Effector CD4-positive, alpha-beta T cell (primary cell): ENCODE measurements at places on chromosomes 6 and 20.

GRCh38 chr6:168735268-168735949 is 294.4 kb downstream of the SMOC2 start:
- no peak for DNase-seq

DNA sequence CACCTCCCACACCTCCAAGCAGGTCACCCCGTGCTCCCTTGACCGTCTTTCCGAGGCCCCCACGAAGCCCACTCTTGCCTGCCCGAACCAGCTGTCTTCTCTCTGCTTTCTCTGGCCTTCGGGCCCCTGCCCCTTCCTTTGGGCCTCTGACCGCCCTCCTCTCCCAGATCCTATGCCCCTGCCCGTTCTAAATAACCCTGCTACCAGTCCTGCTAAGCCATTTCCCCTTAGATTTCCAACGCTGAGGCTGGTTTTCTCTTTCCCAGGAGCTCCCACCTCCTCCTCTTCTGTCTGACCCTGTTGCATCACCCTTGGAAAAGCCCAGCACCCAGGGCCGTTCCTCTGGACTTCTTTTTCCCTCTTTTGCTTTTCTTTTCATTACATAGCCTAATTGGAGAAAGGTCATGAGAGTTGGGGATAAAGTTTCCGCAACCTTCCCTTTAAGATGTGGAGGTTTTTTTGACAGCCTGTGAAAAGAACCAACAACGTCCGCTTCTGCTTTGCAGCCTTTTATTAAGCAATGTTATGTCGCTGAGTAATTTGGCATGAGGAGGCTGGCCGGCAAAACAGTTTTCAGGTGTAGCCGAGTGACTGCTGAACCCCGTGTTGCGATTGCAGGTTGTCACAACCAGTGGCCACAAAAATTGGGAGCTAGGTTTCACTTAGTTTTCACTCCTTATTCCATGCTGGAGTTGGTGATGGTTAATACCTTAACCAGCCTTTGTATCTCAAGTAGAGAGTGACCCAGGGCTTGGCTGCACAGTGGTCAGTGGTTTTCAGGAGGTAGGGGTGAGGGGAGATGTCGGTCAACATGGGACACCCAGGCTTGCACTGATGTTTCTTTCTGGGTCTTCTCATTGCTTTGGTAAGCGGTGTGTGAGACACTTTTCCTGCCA is 970 bp downstream of the BLTP3A start:
- DNase-seq = no peak

DNA sequence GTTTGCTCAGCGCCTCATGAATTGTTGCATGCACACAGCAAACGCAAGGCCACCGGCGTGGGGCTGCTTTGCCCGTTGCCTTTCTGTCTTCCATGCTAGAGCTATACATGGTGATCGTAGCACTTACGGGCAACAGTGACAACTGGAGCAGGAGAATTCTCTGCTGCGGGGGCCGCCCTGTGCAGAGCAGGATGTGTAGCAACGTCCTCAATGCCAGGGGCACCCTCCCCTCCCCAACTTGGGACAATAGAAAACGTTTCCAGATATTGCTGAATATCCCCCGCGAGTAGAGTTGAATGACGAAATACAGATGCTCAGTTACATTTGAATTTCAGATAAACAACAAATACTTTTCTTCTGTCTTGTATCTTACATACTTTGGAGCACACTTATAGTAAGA is 198.7 kb downstream of the TFAP2C start:
- DNase-seq = no peak

GRCh38 chr6:27541212-27541932 is 68.5 kb upstream of the ZNF184 start:
- no peak for DNase-seq

DNA sequence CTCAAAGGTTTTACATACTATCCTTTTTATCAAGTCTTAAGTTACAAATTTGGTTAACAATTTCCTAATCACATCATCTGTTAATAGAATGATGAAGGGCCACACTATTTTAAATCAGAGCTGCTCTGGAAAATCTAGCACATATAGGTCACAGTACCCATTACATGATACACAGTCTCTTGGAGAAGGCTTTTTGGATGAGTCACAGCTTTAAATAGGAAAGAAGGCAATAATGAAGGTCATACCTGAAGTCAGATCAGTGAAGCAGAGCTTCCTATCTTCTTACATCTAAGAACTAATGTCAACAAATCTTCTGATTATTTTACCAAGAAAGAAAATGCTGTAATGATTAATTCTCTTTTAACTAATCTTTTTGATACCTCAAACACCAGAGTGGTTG is 248.5 kb downstream of the BTBD9 start:
- no peak for DNase-seq

DNA sequence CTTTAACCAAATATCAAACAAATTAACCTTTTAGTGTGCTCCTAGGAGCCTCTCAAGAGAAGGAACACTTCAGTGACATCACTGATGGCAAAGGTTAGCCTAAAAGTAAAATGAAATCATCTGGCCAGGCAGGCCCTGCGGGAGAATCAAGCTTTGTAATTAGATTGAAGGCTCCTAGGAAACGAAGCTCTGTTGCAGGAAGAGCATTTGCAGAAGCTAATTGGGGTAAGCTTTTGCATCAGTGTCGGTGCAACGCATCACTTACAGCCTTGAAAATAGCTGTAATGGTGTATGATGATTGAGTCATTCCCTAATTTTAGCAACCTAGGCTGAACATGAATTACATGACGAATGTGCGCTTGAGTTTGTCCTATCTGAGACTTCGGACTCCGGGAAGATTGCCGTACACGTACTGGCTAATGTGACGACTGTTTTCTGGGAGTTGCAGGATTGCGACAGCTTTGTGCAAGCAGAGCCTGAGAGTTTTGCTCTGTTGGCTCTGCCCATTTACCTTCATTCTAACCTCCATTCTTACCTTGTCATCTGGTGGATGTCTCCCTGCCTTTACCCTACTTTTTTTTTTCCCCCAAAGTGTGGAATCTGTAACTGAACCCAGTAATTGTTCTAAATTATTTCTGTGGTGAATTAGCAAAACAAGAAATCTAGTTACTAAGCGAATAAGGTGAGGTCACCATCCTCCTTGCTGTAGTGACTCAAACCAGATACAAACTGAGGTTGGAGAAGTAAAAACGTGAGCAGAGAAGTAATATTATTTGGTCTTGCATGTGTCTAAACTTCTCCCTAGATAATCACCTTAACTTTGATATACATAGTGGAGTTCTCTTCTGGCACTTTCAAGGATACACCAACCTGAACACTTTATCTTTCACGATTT is 675.9 kb upstream of the CITED2 start:
- DNase-seq = no peak

DNA sequence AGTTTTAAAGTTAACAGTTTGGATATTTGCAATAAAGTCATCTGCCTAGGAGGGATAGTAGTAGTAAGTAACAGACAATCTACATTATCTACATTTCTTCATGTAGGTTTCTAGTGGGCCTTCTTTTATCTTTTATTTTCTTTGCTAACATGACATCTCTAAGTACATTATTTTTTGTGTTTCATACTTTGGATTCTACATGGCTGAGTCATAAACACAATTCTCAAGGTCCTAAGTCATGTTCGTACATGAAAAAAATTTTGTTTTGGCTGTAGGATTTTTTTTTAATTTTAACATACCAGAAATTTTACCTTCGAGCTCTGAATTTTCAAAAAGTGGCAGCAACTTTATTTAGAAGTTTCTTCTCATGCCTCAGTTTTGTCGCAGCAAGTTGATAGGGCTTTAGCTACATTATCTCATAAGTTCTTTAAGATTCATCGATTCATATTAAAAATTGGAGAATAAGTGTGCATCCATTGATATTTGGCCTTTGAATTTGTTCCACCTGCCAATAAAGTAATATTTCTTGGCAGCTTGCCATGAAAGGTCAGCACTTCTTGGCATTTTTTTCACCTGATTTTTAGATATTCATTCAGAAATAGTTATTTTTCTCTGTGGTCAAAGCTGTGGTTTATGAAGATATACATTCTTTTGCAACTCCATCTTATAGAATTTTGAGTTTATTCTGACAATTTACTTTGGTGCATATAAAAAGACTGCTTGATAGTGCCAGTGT is 146.2 kb downstream of the GRIK2 start:
- DNase-seq = no peak

DNA sequence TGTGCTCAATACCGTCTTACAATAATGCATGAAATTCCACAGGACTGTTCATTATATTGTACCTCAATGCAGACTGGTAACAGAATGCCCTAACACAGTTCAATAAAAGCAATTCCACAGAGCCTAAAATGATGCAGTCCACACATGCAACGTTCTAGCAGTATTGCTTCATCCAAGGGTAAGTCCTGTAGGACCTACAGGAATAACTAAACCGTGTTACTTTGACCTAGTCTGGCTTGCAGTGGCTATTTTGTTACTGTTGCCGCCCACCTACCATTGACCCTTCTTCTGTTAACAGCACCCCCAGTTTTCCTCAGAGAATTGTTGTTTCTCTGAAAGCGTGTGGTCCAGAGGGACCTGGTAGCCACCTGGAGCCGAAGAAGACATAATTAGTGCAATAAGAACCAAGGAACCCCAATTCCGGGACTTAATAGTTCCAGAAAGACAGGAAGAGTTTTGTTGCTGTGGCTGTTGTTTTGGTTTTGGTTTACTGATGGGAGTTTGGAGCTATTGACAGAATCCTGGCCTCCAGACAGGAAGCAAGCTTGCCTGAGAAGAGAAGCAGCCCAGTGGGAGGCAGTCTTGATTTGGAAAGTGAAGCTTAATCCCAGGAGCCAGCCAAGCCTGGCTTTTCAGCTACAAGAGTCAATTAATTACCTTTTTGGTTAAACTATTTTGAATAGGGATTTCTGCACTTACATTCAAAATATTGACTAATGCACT is 91.3 kb downstream of the FRK start:
- DNase-seq = no peak

- DNase-seq = no peak
Observed at GRCh38 chr6:122719176-122719575, 60.3 kb upstream of the FABP7 start.

- DNase-seq = no peak
Observed at GRCh38 chr6:112031960-112032359, 21.9 kb upstream of the CCN6 start.

DNA sequence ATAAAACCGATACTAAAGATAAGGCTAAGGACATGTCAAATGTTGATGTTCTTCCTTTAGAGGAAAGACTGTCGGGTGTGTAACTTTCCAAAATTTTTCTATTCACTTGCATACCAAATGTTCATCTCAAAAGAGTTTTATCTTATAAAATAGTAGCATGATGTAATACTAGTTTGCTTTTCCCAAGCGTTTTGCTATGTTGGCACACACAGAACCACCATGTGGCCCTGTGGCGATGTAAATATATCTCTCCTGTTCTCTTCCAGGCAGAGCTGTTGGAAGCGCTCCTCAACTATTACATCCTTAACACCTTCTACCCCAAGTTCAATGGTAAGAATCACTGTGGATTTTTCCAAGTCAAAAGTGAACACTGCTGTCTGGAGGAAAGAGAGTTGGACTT is 26.5 kb downstream of the LBP start:
- DNase-seq = no peak

GRCh38 chr6:109236115-109237076 is 141.1 kb downstream of the CEP57L1 start:
- no peak for DNase-seq

GRCh38 chr6:88365230-88365629 is 199.1 kb upstream of the CNR1 start:
- no peak for DNase-seq

DNA sequence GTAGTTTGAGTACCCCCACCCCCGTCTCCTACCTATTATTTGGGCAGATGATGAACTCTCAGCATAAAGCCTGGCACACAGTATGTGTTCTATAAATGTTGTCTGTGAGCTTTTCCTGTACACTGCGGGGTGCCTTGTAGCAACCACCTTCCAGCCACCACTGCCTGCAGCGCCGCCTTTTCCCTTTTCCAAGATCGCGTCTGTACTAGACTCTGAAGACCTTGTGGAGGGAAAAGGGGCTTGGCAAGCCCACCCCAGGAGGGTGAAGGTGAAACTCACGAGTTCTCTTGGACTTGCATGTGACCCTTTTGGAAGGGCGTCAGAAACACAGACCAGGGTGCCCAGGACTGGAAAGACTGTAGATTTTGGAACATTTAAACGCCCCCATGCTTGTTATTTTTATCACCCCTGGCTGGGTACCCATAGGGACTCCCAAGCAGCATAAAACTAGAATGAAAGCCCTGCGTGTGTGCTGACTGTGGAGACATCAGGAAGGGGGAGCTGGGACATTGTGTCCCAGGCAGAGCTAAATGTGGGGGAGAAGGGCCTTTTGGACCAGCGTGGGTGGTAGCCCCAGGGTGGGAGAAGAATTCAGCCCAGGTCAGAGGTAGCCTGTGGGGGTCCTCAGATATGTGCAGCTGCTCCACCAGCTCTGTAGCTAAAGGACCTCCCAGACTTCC is 8.3 kb downstream of the BAK1 start:
- DNase-seq = no peak

GRCh38 chr6:16482702-16483314 is 244.4 kb downstream of the GMPR start:
- no peak for DNase-seq

GRCh38 chr6:139679516-139680179 is 305.2 kb upstream of the CITED2 start:
- DNase-seq = no peak

DNA sequence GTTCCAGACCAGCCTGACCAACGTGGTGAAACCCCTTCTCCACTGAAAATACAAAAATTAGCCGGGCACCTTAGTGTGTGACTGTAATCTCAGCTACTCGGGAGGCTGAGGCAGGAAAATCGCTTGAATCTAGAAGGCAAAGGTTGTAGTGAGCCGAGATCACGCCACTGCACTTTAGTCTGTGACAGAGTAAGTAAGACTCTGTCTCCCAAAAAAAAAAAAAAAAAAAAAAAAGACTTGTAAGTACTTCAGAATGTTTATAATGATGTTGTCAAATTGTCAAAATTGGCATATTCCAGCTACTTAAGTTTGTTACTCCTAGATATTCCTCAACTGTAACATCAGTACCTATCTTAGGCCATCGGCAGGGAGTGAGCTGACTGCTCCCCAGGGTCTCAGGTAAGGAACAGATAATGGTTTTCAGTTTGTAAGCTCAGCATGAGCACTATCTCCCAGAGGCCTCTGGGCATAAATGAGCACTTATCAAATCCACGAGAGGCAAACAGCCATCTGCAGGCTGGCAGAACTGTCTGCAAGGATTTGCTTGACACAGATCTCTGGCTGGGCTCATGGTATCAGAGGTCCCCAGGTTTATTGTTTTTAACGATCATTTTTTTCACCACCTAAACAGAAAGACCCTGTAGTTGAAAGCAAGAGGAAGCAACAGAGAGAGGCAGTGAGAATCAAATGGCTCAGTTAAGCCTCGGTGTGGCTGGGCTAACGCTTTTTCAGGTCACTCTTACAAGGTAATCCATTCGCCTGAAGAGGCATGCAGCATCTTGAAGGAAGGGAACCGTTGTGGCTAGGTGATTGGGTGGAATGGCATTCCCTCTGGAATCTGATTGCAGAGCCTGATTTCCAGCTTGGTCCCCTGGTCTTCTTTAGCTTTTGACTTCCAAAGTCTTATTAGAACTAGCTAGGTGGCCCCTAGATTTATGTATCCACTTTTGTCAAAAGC is 115.9 kb downstream of the LY86 start:
- no peak for DNase-seq

- no peak for DNase-seq
Observed at GRCh38 chr6:150235218-150235617, 92.4 kb downstream of the PPP1R14C start.
